ENCODE measurements at places on chromosomes 4 and X.

GRCh38 chr4:33386764-33387163 is 2666.6 kb downstream of the PCDH7 start:
- no peak for DNase-seq

- DNase-seq = no peak
Observed at GRCh38 chr4:141132709-141133145, 542 bp downstream of the RNF150 start.

GRCh38 chr4:146398404-146398803 is 123.3 kb downstream of the SLC10A7 start:
- no peak for DNase-seq

- DNase-seq = no peak
Observed at GRCh38 chrX:120014354-120015130, 62.9 kb downstream of the RHOXF2B start.

DNA sequence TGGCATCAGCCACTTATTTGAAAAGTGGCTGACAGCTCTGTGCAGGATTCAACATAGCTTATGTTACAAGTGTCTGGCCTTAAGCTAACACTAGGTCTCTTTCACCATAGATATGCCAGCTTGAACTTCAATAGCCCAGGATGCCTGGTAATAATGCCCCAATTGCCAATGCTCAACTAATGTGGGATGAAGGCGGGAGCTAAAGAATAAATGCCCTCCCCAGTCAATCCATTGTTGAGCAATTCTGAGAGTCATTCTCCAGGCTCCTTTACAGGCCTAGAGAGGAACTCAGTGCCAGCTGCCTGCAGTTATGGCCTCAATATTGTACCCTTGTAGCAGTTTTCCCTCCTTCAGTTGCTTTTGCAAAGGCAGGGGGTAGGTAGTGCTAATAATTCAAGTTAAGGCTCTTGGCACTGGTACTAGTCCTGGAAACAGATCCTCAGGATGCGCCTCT is 460.2 kb downstream of the GABRG1 start:
- DNase-seq = no peak

DNA sequence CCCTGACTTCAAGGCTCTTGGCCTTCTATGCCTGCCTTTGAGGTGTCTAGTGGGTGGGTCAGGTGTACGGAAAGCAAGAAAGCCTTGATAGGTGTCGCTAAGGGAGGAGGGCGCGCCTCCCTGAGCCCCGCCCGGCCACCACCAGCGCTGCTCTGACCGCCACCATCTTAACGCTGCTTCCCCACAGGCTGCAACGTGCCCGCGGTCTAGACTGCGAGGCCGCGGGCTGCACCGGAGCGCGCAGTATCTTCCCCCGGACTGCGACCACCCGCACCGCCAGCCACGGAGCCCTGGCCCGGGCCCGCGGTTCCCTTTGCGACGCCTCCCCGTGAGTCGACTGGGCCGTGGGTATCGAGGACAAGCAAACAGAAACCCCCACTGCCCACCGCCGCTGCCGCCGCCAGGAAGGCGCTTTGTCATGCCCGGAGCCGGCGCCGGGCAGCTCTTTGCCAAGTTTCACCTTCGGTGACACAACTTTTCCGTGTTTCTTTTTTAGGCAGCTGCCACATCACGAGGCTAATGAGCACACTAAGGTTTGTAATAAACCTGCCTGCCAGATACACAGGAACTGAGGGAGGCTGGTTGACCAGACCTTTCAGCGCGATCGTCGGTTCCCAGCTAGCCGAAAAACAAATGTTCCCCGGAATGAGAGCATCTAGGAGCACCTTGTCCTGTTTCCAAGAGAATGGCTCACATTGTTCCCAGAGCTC is 335.8 kb upstream of the F9 start:
- no peak for DNase-seq

DNA sequence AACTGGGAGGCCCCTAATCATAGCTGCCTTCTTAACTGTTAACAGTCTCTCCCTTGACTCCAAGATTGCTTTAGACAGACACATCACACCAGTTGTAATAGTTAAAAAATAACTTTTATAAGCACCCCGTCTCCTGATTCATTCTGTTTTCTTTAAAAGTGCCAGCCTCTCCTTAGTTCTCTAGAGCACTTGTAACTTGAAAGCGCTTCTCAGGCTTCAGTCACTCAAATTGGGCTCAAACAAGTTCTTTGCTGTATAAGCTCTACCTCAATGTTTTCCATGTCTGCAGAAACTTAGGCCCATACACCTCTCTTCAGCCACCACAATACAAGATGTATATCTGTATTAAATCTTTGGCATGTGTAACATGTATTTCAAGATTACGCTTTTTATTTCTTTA is 169.6 kb downstream of the GABRG1 start:
- no peak for DNase-seq

DNA sequence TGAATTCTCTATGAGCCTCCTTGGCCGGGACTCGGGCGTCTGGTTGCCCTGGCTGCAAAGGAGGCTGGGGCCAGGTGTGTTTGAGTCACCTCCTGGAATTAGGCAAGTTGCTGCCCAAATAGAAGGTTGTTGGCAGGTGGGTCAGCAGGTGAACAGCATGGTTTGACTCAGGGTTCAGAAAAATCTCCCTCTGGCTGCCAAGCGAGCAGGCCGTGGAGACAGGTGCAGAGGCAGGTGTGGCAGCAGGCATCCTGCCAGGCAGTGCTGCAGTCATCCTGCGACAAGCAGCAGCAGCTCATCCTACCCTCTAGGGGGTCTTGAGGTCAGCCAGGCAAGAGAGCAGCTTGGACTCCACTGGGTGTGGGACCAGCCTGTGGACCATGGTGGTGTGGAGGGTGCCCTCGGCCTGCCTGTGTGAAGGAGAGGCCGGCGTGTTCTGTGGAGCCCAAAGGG is 8.2 kb downstream of the MSANTD1 start:
- DNase-seq = no peak

DNA sequence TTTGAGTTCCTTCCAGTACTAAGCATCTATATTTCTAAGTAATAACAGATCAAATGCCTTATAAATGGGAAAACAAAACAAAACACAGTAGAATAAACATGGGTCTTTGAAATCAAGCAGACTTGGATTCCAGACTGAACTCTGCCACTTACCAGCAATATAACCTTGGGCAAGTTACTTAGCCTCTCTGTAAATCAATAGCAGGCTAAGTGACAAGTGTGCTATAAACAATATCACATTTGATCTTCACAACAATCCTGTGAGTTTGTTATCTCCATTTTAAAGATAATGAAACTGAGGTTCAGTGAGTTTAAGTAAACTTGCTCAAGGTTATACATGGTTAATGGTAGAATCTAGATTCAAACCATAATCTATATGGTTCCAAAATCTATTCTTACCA is 165.8 kb downstream of the GPC3 start:
- no peak for DNase-seq

DNA sequence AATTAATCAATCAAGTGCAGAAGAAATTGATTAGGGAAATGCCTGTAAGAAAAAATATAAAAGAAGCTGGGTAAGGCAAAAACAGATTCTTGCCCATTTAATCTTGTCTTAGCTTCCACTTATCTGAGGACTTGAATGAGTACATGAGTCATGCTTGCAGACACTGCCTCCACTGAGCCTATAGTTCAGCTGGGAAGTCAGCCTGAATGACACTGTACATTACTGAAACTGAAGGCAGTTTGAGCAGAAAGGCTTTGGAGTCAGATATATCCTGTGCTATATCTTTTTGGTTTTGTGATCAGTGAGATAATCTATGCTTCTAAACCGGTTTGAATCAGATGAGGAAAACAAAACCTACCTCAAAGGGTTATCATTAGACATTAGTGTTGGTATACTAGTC is 61.3 kb downstream of the NUDT11 start:
- DNase-seq = no peak

DNA sequence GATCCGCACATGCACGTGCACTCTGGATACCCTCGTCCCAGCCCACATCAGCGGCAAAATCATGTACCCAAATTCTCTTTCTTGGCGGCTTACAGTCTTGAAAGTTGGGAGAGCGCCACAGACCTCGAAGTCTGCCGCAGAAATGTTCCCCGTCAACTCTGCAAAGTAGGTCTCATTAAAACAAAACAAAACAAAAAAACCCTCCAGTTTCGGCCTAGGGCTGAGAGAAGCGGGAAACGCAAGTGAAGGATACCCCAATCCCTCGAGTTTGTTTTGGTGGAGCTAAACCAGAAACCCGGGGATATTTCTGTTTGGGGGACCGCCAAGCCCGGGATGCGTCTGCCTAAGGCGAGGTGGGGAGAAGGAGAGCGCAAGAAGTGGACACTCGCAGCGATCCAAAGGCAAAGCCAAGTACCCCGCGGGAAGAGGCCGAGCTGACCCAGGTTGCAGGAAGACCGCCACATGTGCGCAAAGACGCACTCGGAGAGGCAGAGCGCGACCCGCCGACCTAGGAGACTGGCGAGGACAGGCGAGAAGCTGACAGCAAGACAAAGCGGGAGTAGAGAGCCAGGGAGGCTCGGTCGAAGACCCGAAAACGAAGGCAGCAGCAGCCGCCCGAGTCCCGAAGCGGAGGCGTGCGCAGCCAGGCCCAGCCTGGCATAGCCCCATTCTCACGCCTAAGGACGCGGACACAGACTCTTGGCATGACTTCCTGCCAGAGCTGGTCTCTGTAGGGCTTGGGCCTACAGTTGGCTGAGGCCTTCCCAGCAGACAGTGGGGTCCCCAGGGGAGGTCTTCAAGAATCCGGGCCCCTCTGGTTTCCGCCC is 49.6 kb upstream of the BCOR start:
- DNase-seq = no peak

DNA sequence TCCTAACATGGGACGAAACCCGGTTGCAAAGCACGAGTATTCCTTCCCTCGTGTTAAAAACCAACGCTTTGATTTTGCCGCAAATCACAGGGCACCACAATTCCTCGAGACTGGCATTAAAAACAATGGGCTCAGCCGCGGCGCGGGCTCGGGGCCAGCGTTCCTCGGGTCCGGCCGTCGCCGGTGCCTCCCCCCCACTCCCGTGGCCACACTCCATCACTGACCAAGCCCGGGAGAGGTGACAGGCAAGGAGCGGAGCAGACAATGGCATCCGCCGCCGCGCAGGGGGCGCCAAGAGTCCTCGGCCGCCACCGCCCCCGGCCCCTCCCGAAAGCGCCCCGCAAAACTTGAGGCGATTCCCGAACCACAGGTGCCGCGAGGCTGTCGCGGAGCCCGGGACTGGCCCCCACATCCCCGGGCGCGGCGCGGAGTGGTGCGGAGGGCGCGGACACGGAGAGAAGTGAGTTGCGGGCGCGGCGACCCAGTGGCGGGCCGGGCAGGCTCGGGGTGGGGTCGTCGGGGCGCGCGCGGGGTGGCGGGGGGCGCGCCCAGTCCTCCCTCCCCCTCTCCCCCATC is 445 bp downstream of the AP1S2 start:
- DNase-seq = no peak

Data from glomerular endothelial cell (primary cell).